ENCODE measurements at places on chromosomes 2 and 18. TPM values are rescaled to one million over a fixed set of nuclear protein-coding genes. Genes with fewer than 3 reads are reported as not detected.

DNA sequence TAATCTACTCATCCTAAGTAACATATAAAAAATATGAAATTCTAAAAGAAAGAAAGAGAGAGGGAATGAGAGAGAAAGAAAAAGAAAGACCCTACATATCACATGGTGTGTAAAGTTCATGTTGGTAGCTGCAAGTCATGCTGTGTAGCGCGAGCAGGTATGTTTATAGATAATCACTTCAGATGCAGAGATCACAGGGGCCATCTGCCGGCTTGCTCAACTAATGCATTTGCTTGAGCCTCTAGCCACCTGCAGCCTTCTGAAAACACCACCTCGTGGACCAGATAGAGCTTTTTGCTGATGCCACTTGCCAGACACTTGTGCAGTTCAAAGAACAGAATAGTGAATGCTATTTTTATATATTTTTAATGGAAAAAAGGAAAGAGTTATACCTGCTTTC is 37.6 kb downstream of the CDH7 start:
- DNase-seq, result no peak

Gene ANXA4
- total RNA-seq, result 132 TPM

DNA sequence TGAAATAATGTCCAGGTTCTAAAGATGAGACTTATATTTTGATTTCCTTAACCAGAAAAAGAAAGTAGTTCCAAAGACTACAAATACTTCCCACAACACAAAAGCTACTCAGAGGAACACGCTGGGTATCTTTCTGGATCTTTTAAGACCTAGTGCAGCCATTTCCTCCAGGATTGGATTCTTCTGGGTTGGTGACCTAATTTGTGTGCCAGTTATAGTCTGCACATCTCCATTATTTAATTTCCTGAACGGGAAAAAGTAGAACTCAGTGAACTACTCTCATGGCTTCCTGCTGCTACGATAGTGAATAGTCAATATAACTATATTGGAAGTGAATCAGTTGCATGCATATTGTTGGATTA is 1.5 kb downstream of the TMEM87B start:
- no peak for DNase-seq

GRCh38 chr18:47574966-47575365 is 323.5 kb upstream of the SKOR2 start:
- DNase-seq, result no peak

DNA sequence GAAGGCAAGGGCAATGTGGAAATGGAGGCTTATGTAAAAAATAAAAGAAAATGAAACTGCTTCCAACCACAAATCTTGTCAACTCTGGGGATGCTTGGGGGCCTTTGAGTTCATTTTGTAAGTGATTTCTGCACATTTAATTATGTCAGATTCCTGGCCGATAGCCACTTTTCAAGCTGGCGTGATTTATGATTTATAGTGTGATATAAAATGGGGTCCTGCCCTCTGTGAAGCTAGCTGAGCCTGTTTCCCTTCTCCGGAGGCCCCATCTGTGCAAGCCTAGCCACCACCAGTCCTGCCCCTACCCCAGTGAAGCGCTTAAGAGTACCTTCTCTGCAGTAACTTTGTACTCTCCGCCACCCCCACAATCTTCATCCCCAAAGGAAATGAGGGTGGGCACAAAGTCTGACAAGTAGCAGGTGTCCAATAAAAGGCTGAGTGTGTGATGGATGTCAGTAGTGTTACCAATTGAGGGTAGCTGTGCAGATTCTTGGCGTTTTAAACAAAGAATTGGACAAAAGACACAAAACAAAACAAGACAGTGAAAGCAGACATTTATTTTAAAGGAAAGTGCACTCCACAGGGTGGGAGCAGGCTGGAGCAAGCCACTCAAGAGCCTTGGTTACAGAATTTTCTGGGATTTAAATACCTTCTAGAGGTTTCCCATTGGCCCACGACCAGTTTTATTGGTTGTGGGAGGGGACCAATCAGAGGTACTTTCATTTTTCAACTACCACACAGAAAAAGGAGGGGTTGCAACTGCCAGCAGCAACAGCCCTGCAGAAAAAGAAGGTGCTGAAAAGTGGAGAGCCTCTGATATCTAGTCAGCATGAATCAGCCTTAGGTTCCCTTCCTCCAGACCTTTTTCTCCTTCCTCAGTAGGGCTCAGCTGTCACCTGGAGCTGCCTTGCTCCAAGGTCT is 39.0 kb upstream of the SIX3 start:
- DNase-seq, result no peak

Gene RALB
- total RNA-seq, result 44.5 TPM

DNA sequence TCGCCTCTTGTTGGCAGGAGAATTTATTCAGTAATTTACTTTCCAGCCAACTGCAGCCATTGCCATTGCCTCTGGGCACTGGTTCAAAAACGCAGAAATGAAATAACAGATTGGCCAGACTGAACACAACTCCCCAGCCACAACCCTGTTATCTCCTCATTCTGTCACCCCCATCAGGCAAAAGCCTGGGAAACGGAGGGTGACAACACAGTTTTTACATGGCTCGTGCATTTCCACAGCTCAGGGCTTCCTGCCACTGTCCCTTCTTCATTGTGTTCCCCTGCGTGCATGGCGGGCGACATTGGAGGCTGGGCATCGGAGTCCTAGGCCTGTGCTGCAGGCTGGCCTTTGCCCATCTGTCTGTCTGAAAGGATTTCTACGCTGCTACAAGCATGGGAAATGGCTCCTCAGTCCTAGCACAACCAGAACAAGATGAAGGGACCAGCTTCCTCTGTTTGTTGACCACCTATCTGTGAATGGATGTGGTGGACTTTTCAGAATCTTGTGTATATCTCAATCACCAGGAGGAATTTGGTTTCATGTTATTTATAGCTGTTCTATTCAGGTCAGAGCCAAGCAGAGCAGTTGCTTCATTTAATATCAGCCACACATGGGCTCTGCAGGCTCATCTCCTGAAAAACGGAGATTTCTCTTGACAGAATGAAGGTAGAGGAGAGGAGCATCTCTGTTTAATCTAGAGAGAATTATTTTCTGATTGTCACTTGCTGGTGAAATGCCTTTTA is 107.0 kb downstream of the MGAT5 start:
- DNase-seq, result no peak

Gene SLC8A1
- total RNA-seq, result 33.5 TPM

Gene TSPYL6
- not detected for total RNA-seq

Gene DUSP19
- total RNA-seq, result 3.1 TPM

Gene SP140
- 14.1 TPM for total RNA-seq

Gene CHRNG
- not detected for total RNA-seq

Gene ANKRD30B
- total RNA-seq, result not detected

Gene GAREM1
- total RNA-seq, result 9.0 TPM

DNA sequence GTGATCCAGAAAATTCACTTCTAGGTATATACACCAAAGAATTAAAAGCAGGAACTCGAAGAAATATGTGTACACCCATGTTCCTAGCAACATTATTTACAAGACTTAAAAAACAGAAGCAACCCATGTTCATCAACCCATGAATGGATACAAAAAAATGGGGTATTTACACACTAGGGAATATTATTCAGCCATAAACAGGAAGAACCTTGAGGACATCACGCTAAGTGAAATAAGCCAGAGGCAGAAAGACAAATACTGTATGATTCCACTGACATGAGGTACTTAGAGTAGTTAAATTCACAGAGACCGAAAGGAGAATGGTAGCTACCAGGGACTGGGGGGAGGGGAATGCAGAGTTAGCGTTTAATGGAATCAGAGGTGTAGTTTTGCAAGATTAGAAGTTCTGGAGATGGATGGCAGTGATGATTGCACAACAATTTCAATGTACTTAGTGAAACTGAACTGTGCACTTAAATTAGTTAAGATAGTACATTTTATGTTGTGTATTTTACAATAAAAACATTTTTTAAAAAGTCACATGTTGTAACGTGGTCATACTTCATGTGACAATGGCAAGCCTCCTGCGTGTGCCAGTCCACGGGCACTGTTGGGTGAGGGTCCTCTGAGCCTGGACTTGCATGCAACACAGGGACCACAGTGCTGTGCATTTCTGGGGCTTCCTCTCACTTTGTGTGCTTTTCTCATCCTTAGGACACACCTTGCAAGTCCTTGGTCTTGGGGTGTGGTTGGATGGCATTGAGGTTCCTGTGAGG is 206.1 kb upstream of the HDAC4 start:
- DNase-seq, result no peak

GRCh38 chr2:172826522-172826921 is 90.9 kb downstream of the RAPGEF4 start:
- DNase-seq, result no peak

Gene ASB18
- total RNA-seq, result not detected

Gene CLHC1
- total RNA-seq, result 17.5 TPM

Gene FOXI3
- 0.60 TPM for total RNA-seq

GRCh38 chr2:88443353-88443938 is 9.0 kb downstream of the FOXI3 start:
- DNase-seq, result no peak

DNA sequence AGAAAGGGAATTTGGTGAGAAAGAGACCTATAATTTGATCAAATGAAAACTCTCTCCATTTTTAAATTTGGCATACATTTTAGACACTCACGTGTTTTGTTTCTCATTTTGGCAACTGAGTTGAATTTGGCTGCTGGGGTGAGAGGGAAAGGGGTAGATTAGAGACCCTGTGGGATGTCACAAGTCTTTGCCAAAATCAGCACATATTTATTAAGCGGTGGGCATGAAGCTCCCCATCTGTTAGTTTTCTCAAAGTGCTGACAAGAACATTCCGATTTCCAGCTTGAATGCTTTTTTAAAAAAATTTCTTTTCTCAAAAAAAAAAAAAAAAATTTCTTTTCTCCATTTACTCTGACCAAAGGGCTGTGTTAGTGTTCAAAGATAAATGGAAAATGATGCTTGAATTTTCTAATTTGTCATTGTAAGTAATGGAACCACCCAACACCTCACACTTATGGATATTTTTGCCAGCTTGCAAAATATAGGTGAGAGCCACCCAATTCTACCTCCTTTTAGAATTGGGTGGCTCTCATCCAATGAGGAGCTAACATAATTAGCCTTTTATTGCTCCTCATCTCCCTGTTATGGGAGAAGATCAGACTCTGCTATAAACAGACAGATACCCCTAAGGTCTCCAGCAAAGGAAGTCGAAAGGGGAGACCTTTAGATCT is 222.9 kb upstream of the FN1 start:
- DNase-seq, result no peak

Gene MARCHF4
- 42.8 TPM for total RNA-seq

DNA sequence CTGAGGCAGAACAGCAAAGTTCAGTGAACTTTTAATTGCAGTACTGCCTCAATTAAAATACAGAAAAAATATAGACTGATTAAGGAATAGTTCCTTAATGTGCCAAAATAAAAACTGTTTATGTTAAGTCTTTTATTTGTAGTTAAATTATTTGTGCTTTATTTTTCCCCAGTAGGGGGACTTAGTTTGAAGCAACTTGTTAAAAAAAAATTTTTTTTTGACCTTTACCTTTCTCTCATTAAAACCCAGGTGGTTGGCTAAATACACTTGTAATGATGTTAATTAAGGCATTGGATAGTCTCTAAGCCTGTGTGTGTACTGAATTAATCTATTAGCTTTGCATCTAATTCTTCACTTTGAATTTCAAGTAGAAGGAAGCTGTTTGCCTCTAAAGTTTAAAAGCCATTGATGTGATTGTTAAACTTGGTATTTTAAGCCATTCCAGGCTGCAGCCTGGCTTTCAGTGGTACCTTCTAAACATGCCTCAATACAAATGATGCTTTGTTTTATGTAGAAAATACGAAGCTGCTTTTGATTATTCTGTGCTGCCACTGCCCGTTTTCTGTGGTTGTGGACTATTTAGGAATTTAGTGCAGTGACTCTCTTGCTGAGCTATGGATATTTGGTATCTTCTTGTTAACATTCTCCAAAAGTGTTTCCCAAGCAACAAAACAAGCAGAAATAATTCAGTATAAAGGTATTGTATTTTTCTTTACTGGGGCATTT is 102.9 kb downstream of the TANC1 start:
- DNase-seq, result peak; percentile 85

GRCh38 chr18:78724214-78724914 is 255.3 kb upstream of the SALL3 start:
- DNase-seq, result no peak

Gene CFAP65
- total RNA-seq, result 0.27 TPM

GRCh38 chr2:240300261-240300821 is 135.1 kb upstream of the GPC1 start:
- DNase-seq, result peak; percentile 14

Gene UPP2
- total RNA-seq, result not detected

Gene SERPINB4
- not detected for total RNA-seq

- no peak for DNase-seq
Measured at GRCh38 chr2:171430516-171431410, 3.0 kb downstream of the METTL8 start.

DNA sequence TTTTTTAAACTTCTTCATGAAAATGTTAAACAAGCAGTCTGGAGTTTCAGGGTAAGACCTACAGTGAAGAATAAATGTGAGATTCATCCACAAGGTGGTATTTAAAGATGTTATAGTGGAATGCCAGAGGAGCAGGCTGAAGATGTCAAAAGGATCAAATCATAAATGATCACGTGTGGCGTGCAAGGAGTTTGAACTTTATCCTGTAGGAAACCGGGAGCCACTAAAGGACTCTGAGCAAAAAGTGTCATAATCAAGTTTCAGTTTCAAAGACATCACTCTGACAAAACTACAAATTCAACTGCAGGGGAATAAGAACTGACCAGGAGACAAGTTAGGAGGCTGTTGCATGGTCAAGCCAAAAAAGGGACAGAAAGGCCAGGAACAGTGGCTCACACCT is 19.9 kb downstream of the NHEJ1 start:
- DNase-seq, result no peak

DNA sequence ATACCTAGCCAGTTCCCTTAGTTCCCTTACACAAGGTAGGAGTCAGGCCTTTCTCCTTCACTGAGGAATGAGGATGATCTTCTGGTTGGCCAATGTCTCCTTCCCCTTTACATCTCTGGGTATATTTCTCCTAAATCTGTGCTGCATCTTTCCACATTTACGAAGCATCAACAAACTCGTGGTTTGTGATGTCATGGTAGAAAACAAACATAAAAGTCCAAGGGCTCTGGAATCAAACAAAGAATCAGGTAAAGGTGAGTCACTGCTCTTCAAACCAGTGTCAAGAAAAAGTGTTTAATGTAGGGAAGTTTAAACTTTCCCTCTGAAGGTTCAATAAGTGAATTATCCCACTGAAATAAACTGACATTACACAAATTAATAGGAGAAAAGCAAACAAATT is 122.9 kb downstream of the METTL8 start:
- DNase-seq, result no peak

DNA sequence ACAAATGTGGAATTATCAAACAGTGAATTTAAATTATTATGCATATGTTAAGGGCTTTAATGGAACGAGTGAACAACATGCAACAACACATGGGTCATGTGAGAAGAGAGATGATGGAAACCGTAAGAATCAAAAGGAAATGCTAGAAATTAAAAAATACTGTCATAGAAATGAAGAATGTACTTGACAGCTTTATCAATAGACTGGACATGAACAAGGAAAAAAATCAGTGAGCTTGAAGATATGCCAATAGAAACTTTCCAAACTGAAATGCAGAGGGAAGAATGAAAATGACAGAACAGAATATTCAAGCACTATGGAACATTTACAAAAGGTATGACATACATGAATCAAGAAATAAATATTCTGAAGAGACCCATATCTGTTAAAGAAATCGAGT is 117.7 kb upstream of the KCNJ3 start:
- no peak for DNase-seq

- DNase-seq, result no peak
Measured at GRCh38 chr2:43819491-43820163, 19.0 kb downstream of the ABCG5 start.

- no peak for DNase-seq
Measured at GRCh38 chr18:72674710-72675109, 130.6 kb upstream of the CBLN2 start.
